ENCODE measurements at places on chromosomes 12 and 14. TPM values are rescaled to one million over a fixed set of nuclear protein-coding genes. Genes with fewer than 3 reads are reported as not detected.

DNA sequence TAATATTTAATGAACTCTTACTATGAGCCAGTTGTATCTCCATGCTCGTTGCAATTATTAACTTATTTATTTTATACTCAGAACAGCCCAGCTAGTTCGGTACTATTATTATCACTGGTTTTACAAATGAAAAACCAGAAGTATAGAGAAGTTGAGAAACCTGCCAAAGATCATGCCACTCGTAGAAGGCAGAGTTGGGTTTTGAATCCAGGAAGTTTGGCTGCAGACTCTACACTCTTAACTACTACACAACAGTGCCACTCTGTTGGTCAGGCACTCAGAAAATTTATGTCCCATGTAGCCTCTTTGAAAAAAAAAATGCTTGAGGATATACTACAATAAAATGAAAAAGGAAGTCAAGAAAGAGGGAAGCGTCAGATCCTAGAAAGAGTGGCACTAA, 71.5 kb upstream of the ARID2 start:
- no peak for DNase-seq

DNA sequence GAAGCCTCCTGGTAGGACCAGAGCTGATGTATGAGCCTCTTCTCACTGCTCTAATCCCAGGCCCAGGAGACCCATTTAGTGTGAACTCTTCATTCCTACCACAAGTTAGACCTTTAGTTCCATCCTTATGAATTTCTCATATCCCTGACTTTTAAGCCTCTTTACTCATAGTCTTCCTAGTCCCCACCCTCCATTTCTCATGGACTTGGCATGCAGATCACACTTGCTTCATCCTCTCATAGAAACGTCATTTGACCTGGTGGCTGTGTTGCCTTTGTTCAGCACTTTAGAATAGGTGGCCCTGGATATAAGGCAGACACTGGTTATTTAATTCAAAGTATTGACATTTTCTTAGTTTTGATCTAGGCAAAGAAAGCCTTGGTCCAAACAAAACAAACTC, 99.5 kb downstream of the SLC16A7 start:
- DNase-seq: no peak

- no peak for DNase-seq
Measured at GRCh38 chr12:124213666-124214347, 81.1 kb upstream of the RFLNA start.

DNA sequence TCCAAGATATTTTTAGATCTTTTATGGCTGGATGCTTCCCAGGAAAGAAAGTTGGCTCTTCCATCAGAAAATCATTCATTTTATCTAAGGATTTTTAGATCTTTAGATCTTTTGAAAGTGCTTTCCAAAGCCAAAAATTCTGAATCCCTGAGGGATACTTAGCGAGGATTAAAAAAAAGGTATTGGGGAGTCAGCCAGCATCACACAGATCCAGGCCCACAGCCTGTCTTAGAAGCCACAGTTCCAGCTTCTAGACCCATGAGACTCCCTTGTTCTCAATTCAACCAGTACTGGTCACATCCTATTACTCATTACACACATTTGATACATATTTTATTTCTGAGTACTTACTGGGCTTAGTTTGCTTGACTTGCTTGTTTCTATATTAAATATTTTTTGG, 49.9 kb downstream of the TSPAN8 start:
- no peak for DNase-seq

GRCh38 chr14:42628602-42629001, 1021.9 kb downstream of the LRFN5 start:
- no peak for DNase-seq

DNA sequence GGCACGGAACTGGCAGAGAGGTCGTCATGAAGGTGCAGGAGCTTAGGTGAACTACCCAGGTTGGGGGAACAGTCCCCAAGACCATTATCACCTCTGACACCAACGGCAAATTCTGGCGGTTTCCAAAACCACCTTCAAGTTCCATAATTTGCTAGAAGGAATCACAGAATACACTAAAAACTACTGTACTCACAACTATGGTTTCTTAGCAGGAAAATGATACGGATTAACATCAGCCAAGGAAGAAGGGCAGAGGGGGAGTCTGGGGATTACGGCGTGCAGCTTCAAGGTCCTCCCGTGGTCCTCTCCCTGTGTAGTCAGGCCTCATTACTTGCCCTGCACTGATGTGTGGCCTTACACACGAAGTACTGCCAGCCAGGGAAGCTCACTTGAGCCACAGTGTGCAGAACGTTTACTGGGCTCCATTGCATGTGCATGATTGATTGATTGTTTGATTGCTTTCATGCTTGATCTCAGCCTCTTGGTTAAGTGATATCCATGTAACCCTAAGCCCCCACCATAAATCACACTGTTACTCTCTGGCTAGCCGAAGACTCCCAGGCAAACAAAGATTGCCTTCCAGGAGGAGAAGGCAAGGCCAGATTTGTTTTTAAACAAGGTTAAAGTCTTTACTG, 837 bp upstream of the STX2 start:
- DNase-seq: no peak

DNA sequence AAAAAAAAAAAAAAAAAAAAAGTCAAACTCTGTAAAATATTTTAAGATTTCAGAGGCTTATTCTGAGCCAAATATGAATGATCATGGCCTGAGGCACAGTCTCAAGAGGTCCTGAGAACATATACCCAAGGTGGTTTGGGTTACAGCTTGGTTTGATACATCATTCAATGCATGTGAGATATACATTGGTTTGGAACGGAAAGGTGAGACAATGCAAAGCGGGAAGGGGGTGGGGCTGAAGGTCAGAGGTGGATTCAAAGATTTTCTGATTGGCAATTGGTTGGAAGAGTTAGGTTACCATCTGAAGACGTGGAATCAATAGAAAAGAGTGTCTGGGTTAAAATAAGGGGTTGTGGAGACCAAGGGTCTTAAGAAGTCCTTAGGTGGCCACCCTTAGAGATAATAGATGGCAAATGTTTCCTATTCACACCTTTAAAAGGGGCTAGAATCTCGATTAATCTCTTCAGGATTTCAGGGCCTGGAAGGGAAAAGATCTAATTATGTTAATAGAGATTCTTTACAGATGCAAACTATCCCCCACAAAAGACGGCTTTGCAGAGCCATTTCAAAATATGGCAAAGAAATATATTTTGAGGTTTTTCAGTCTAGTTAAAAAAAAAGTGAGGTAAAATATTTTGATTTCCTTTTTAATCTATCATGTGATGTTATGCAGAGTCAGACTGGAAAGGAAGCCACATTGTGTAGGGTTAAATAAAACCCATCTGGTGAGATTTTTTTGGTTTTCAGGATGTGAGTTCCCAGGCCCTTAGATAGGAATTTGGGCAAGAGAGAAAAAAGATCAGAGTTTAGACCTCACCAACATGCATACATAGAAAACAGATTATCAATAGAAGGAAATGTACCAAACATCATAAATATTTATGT, 173.8 kb upstream of the CNOT2 start:
- no peak for DNase-seq

GRCh38 chr14:101072070-101072469, 168.5 kb upstream of the RTL1 start:
- peak; percentile 28 for DNase-seq

DNA sequence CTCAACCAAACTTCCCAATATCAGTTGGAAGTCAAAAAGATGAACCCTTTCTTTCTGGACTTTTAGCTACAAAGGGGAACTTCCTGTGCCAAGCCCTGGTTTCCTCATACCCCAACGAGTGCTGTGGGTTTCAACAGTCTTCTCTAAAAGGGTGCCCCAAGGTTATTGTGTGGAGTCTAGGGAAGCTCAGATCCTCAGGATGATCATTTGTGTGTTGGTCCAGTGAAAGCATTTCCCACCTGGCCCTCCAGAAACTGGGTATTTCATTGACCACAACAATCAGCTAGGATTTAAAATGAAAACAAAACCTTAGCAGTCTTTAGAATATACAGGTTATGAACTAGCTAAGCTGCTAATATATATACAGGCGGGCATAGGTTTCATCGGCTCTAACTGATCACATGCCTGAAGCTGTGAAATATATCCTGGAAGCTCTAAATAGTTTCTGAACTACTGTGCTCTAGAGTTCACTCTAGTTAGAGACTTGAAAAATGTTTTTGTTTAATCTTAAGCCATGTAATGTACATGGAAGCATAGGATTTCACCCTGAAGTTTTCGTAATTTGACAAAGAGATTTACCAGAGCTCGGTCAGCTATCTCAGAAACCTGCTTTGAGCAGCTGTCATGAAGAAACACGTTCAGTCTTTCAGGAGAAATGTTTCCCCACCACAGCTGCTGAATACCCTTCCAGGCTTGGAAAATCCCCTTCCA, 29.6 kb downstream of the P2RX4 start:
- no peak for DNase-seq

GRCh38 chr14:75204116-75204515, 27.7 kb upstream of the TMED10 start:
- no peak for DNase-seq

DNA sequence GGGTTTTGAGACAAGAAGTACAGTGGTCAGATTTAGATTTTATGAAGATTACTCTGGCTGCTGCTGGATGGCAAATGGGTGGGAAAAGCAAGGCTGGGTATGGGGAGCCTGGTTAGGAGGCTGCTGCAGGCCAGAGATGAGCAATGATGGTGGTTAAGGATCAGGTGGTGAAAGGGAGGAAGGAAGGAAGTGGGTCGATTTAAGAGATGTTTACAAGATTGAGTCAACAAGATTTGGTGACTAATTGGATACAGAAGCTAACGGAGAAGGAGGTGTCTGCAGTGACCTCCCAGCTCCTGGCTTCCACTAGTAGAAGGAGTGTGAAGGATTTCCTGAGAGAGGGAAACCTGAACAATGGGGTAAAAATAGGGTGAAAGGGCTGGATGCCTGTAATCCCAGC, 18.7 kb downstream of the NOS1 start:
- no peak for DNase-seq

DNA sequence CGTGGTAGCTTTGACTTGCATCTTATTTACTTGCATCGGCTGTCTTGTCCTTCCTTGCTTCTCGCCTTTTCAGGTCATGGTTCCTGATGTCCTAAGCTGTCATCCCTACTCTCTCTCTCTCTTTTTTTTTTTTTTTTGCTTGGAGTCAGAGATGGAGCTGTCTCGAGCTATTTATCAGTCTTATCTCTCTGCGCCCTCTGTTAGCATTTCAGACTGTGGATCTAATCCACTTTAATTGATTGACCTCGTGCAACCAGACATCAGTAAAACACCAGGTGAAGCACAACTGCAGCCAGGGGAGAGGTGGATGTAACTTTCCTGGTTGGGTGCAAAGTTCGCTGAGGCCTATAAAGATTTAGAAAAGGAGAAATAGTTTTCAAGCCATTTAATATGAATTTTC, 554.8 kb downstream of the DIO2 start:
- no peak for DNase-seq

DNA sequence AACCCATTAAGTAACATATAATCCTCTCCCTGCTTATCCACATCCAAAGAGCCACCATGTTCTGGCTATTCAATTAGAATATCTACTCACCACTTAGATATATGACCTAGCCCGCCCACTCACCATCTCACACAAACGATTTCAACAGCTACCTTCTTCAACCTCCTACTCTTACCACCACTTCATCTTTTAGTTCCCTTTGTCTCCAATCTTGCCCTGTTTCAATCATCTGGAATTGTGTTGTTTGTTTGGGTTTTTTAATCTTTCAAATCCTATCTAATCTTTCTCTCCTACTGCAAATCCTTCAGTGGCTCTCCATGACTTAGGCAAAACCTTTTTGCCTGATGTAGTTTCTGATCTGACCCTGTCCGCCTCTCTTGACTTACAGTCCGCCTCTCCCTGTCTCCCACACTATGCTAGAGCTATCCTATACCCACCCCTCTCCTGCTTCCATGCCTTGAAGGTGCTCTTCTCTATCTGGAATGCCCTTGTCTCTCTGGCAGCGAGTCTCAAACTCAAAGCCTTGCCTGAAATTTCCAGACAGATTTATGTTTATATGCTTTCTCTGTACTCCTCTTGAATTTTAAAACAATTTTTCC, 161.0 kb upstream of the CRY1 start:
- no peak for DNase-seq

GRCh38 chr14:66378712-66379505, 107.3 kb upstream of the CCDC196 start:
- no peak for DNase-seq

DNA sequence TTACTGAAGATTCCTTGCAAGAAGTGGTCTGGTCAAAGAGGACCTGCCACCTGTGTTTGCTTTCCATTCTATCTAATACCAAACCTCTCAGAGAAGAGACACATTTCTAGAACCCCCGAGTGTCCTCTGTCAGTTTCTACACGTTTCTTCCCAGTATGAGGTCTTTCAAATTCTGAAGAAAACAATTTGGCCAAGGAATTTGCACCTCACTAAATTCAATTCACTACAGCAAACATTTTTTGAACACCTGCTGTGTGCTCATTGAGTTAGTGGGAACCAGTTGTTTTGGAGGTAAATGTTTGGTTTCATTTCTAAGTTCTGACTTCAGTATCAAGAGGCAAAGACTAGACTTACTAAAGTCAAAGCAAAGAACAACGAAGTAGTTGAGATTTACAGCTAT, 19.4 kb downstream of the GPR19 start:
- DNase-seq: no peak

The PLCZ1 gene
- polyA plus RNA-seq: 0.42 TPM

The PPP4R4 gene
- 0.52 TPM for polyA plus RNA-seq

The SDSL gene
- polyA plus RNA-seq: 41.4 TPM

The OR4E2 gene
- not detected for polyA plus RNA-seq

The SLC25A47 gene
- 469 TPM for polyA plus RNA-seq

The IPO4 gene
- 32.9 TPM for polyA plus RNA-seq

Data from liver (tissue), 10 donors.